ENCODE measurements at places on chromosomes 11 and 22. TPM values are rescaled to one million over a fixed set of nuclear protein-coding genes. Genes with fewer than 3 reads are reported as not detected.

GRCh38 chr11:72468289-72468688 lies 34.0 kb upstream of the CLPB start:
- no peak overlapping the region for H3K27ac ChIP-seq
- H3K36me3 ChIP-seq = no peaks in the 10 kb centered on the region
- DNase-seq = no peak
- no peak overlapping the region for H3K4me3 ChIP-seq
- H3K27me3 ChIP-seq = peaks cover 8% of the 10 kb centered on the region

DNA sequence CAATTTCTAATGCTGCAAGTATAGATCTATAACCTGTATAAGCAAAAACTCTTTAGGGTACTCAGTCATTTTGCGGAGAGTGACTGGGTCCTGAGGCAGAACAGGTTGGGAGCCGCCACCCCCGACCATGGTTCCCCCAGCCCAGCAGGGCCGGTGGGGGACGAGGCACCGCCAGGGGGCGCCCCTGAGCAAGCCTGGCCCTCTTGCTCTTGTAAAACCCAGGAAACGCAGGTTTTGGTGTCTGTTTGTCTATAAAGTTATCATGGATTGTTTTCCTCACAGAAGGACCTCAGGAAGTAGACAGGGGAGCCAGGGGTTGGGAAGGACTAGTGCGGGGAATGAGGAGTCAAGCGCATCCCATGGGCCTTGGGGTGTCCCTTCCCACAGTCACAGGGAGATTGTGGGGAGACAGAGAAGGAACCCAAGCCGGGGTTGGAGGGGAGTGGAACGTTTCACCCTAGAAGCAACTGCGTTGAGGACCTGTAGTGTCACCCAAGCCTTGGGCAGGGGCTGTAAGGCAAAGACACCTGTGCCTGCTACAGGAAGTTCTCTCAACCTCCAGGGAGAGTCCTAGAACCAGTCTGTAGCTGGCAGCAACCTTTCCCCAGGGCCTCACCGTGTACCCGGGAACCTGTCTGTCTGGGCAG lies 26.4 kb downstream of the KCTD17 start:
- DNase-seq = peak; percentile 80
- H3K4me1 ChIP-seq = peaks cover 31% of the 10 kb centered on the region
- H3K27me3 ChIP-seq = peaks cover 5% of the 10 kb centered on the region
- H3K4me3 ChIP-seq = no peak overlapping the region
- peak overlapping the region; percentile 99 for H3K27ac ChIP-seq

- no peaks in the 10 kb centered on the region for H3K36me3 ChIP-seq
- no peak overlapping the region for H3K4me3 ChIP-seq
- no peak for DNase-seq
- H3K27ac ChIP-seq = no peak overlapping the region
These were observed 257.7 kb upstream of the NARS2 start for GRCh38 chr11:78832226-78832947.

GRCh38 chr11:76234416-76235232 lies 28.3 kb upstream of the WNT11 start:
- DNase-seq = no peak
- peaks cover 40% of the 10 kb centered on the region for H3K4me1 ChIP-seq
- H3K27me3 ChIP-seq = peaks cover 17% of the 10 kb centered on the region
- peak overlapping the region; percentile 96 for H3K4me3 ChIP-seq
- H3K36me3 ChIP-seq = no peaks in the 10 kb centered on the region

- peaks cover 7% of the 10 kb centered on the region for H3K27me3 ChIP-seq
- H3K27ac ChIP-seq = peak overlapping the region; percentile 44
- no peaks in the 10 kb centered on the region for H3K4me1 ChIP-seq
- no peaks in the 10 kb centered on the region for H3K36me3 ChIP-seq
- no peak for DNase-seq
These were observed 39.1 kb downstream of the B3GAT1 start for GRCh38 chr11:134372961-134373360.

- no peak for DNase-seq
- H3K27ac ChIP-seq = no peak overlapping the region
- peaks cover 1% of the 10 kb centered on the region for H3K27me3 ChIP-seq
- H3K4me3 ChIP-seq = no peak overlapping the region
These were observed 249.9 kb downstream of the TTC28 start for GRCh38 chr22:28429711-28430110.

GRCh38 chr11:113477321-113477720 lies 2.1 kb upstream of the DRD2 start:
- H3K36me3 ChIP-seq = no peaks in the 10 kb centered on the region
- no peak overlapping the region for H3K27ac ChIP-seq
- H3K4me1 ChIP-seq = peaks cover 12% of the 10 kb centered on the region
- H3K4me3 ChIP-seq = no peak overlapping the region

DNA sequence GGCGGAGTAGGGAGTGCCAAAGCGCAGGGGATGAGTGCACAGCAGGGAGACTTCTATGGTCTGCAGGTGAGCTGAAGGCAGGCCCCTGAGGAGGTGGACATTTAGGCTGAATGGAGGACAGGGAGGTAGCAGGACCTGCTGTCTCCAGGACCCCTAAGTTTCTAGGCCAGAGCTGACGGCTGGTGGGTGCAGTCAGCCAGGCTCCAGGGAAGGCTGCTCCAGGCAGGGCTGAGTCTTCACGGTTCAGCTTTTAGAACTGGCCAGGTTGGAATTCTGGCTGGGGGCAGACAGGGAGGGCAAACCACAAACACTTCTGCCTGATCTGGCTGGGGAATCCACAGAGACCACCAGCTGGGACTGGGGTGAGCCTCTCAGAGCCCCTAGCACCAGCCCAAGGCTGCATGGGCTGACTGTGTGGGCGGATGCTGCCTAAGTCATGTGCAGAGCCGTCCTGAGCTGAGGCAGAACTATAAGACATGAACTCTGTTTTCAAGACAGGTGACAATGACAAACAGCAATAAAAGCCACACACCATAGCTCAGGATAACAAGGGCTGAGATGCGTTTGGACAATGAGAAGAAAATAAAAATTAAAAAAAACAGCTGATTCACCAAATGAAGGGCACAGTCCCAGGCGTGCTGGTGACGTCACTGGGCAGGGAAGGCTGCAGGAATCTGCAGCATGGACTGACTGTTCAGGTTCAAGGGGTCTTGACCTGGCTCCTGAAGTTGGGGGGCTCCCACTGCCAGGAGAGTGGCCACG lies 10.4 kb upstream of the MALAT1 start:
- H3K4me1 ChIP-seq = peaks cover 5% of the 10 kb centered on the region
- H3K27ac ChIP-seq = no peak overlapping the region
- no peaks in the 10 kb centered on the region for H3K36me3 ChIP-seq
- H3K4me3 ChIP-seq = no peak overlapping the region
- DNase-seq = no peak

- H3K27me3 ChIP-seq = peaks cover 4% of the 10 kb centered on the region
- H3K27ac ChIP-seq = no peak overlapping the region
- H3K36me3 ChIP-seq = no peaks in the 10 kb centered on the region
- no peak for DNase-seq
These were observed 54.0 kb downstream of the KREMEN1 start for GRCh38 chr22:29126670-29127395.

GRCh38 chr11:44726283-44727113 lies at the start of gene TSPAN18:
TSS of gene TSPAN18 (plus strand) at chr11:44726962. CDS start at chr11:44906417, 179,455 bp downstream.
- peaks cover 5% of the 10 kb centered on the region for H3K27me3 ChIP-seq
- H3K36me3 ChIP-seq = no peaks in the 10 kb centered on the region
- peak within 1 kb of the TSS; percentile 64 for H3K4me3 ChIP-seq

DNA sequence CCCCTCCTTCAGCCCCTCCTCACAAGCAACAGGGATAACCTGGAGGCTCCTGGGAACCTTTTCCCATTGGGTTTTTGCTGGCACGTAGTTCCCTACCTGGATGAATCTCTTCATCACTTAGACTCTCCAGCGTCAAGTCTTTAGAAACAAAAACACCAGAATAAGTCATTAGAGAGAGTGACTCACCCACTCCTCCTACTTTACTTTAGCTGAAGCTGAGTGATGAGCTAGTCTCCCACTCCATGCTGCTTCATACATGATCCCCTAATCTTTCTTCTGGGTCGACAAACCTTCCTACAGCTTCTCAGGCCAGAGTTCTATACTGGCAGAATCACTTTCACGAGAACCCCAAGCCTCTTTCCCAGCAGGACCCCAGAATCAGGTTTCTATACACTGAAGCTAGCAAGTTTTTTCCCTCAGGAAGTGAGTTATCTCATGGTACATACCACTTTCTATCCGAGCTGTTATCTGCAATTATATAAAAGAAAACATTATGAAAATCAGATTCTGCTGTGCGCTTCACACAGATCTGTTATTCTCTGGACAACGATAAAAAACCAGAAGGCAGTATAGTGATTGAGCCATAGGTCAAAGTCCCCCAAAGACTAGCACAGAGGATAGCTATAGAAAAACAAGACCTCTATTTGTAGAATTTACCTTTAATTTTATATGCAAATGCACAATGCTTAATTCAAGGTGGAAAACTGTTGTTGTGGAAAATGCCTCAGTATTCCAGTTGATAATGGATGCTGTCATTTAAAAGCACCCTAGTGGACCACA lies 18.7 kb downstream of the DRICH1 start:
- no peak overlapping the region for H3K27ac ChIP-seq
- H3K27me3 ChIP-seq = no peaks in the 10 kb centered on the region
- no peak for DNase-seq

DNA sequence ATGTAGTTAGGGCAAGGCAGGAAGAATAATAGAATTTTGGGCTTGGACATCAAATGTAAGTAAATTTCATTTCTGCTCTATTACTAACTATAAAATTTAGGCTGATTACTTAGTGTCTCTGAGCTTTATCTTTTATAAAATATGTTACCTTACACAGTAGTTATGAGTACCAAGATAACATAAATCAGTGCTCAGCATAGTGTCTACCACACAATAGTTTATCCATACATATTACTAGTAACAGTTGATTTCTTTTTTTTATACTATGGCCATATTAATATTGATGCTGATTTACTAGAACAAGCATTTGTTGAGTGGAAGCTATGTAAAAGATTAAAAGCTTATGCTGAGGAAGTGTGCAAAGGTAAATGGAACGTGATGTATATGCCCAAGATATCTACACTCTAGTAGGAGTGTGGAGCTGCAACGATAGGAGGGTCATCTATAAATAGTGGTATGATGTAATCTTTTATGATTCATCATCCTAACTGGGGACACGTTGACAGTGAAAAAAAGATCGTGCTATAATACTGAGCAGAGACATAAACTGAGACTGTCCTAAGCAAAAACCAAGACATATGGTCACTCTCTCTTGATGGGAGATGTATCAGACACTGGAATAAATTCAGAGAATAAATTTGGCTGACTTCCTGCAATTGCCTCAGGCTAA lies 8.7 kb upstream of the SLC5A12 start:
- H3K27ac ChIP-seq = no peak overlapping the region
- DNase-seq = no peak
- no peaks in the 10 kb centered on the region for H3K4me1 ChIP-seq
- no peaks in the 10 kb centered on the region for H3K36me3 ChIP-seq
- no peaks in the 10 kb centered on the region for H3K27me3 ChIP-seq

DNA sequence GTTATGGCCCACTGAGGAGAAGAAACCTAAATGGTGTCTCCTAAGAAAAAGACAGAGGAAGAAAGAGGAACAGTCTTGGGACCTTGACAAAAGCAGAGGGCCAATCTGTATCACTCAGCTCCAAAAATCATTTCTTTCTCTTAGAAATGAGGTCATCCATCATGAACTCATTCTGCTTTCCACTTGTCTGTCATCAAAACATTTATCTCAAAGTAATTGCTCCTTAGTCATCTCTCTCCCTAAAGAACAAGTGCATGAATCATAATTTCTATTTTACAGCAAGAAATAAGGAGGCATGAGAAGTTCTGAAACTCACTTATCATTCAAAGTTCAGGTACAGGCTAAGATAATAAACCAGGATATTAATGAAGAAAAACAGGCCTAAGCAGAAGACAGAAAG lies 375.6 kb downstream of the KCNA4 start:
- no peaks in the 10 kb centered on the region for H3K4me1 ChIP-seq
- H3K27me3 ChIP-seq = peaks cover 3% of the 10 kb centered on the region
- DNase-seq = no peak
- H3K36me3 ChIP-seq = no peaks in the 10 kb centered on the region

DNA sequence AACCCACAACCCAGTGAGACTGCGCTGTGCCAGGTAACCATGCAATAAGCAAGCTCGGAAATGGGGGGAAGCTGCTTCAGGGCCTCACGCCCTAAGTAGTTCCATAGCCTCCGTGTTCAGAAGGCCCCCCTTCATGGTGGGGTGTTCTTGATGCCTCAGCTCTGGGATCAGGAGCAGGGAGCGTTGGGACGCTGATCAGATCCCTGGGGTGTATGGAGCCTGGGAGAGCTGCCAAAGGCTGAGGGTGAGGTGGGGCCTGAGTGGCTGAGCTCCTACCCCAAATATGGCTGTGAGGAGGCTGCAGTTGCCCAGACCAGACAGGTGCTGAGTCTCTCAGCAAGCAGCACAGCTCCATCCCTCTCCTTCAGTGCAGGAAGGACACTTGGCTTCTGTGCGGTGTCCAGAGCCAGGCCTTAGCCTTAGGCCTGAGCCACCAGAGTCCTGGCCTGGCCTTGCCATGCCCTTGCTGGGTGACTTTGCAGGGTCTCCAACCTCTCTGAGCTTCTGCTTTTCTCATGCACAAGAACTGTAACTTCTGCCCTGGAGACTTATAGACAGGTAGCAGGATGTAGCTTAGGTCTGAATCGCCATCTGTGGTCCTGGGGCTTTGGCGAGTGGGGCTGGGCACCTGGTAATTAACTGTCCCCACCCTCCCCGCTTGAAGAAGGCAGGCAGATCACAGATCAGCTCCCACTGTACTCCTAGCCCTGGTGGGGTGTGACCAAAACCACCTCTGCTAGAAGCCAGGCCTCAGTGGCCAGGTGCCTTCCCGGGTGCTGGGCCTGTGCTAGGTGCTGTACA lies 5.3 kb downstream of the MMP11 start:
- H3K4me1 ChIP-seq = peaks cover 5% of the 10 kb centered on the region
- H3K27me3 ChIP-seq = peaks cover 3% of the 10 kb centered on the region
- no peak overlapping the region for H3K4me3 ChIP-seq
- no peak for DNase-seq
- H3K27ac ChIP-seq = no peak overlapping the region

DNA sequence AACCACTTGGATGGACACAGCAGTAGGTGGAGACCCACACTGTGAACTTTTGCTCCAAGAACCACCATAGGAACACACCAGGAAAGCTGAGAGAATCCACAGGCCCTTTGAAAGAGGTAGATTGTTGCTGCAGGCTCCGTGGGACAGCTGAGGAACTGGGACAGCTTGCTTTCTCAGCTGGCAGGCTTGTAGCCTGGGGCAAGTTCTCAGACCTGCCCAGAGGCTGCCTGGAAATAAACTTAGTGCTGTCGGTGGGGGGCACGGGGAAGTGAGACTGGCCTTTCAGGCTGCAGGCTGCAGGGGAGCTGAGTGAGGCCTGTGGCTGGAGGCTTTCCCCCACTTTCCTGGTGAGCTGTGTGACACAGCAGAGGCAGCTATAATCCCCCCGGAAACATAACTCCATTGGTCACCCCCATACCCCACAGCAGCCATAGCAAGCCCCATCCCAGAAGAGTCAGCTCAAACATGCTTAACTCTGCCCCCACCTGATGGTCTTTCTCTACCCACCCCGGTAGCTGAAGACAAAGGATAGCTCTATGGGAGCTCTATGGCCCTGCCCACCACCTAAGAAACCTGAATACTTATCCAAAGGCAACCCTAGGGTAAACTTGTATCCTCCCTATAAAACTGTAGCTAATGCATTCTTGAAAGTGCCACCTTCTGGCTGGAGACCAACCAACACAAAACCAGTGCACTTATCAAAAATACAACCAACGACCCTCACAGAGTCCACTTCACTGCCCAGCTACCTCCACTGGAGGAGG lies 21.4 kb upstream of the ACRV1 start:
- no peak overlapping the region for H3K4me3 ChIP-seq
- no peaks in the 10 kb centered on the region for H3K36me3 ChIP-seq
- peaks cover 6% of the 10 kb centered on the region for H3K27me3 ChIP-seq
- no peak overlapping the region for H3K27ac ChIP-seq

The NCR3LG1 gene
- 0.49 TPM for polyA plus RNA-seq

The ADAMTS8 gene
- polyA plus RNA-seq = not detected

The TRIM51 gene
- polyA plus RNA-seq = not detected

The OR4D9 gene
- not detected for polyA plus RNA-seq

The CEP126 gene
- 0.75 TPM for polyA plus RNA-seq

The KRTAP5-10 gene
- not detected for polyA plus RNA-seq

The ESAM gene
- polyA plus RNA-seq = not detected

The AQP11 gene
- 0.58 TPM for polyA plus RNA-seq

The MDK gene
- polyA plus RNA-seq = not detected
